ENCODE measurements at places on chromosomes 11 and 22.

GRCh38 chr11:12381875-12382274 is 4.5 kb downstream of the PARVA start:
- no peak for DNase-seq

DNA sequence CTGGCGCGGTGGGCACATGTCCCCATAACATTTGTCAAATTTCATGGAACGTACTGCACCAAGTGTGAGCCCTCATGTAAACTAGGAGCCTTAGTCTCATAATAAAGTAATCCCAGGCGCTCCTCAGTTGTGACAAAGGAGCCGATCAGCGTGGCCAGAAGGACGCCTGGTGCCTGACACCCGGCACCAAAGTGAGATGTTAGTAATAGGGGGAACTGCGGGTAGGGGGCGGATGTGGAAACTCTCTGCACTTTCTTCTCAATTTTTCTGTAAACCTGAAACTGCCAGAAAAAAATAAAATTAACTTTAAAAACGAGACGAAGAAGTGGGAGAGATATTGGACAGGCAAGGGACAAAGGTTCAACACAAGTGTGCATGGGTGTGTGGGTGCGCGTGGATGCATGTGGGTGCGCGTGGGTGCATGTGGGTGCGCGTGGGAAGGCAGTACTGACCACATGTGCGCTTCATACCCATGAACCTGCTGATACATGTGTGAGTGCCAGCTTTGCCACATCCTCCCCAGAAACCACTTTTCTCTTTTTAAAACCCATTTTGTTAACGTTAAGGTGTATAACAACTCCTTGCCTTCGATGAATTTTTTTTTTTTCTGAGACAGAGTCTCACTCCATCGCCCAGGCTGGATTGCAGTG is 55.4 kb upstream of the LINC01488 start:
- DNase-seq = no peak

DNA sequence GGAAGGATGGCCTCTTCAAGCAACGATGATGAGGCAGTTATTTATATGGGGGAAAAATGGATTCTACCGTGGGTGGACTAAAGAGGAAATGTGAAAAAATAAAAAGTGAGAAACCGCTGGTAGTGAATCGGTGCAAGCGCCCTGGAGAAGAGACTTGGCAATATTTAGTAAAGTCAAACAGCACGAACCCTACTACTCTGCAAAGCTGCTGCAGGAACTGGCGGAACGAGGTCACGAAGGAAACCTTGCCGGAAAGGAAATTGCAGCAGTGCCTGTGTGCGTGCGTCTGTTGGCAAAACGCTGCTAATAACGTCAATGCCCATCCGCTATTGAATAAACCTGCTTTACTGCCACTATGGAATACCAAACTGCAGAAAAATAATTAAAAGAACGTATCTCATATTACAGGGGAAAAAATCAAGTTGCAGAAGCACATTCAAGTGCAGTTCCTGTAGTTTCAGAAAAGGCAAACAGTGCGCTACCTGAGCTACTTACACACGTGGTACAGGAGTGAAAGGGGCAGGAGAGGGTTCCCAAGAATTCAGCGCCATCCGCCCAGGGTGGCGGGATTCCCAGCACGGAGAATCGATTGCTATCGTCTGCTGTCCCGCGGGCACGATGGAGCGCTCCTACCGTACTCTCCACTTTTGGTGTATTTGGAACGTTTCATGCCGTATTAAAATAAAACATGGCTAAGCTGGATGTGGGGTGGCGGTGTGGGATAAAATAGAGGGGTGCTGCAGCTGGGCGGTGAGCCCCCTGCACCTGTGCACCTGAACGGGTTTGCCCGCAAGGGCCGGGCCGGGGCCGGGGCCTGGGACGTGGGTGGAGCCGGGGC is 585 bp upstream of the NADSYN1 start:
- peak; percentile 29 for DNase-seq

DNA sequence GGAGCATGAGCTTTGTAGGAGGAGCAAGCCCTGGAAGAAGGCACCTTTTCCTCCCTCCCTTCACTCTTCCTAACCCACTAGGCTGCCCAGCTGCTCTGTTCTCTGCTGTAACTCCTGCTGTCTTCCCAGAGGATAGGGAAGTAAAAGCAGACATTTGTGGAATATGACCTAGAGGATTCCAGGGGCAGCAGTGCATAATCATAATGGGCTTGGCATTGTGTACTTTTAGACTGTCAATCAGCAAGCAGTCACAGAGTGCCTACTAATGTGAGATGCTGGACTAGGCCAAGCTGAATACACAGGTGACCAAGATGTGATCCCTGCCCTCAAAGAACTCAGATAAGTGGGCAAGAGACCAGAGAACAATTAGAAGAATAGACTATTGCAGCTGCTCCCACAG is 133.0 kb downstream of the NAV2 start:
- no peak for DNase-seq

- no peak for DNase-seq
Measured at GRCh38 chr11:123111465-123111864, 49.5 kb upstream of the HSPA8 start.

DNA sequence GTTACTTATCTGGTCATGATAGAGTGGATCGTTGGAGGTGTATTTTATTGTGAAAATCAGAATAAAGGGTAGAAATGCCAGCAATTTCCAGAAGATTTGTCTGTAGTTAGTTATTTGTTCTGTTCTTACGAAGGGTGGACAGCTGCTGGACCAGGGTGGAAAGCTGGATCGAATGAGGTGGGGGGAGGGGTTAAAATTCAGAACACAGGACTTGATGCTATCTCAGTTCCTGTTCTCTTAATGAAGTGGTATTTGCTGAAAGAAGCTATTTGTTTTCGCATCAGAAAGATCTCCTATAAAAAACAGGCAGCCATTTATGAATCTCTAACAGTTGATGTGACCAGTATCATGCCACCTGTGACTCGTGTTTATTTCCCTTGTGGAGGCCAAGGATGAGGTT is 556.2 kb downstream of the OPCML start:
- no peak for DNase-seq

DNA sequence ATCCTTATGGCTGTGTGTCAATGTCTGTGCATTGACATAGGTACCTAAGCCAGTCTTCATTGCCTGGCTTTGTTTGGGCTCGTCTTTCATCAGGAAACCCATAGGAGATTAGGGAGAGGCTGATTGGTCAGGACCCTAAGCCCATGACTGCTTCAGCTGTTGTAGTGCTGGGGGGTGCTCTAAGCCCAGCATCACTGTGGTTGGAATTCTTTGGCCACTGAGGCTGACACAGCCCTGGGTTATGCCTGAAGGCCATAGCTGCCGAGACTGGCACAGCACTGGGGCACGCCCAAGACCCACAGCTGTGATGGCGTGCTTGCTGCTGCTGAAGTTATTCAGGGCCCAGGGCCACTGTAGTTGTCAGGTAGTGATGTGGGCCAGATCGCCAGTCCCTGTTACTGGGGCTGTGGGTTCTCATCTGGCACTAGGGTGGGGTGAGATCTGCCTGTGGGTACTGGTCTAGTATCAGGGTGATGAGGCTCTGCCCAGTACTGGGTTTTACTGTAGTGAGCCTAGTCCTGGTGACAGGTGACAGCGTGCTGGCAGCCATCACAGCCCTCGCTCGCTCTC is 4.9 kb downstream of the USP18 start:
- no peak for DNase-seq

DNA sequence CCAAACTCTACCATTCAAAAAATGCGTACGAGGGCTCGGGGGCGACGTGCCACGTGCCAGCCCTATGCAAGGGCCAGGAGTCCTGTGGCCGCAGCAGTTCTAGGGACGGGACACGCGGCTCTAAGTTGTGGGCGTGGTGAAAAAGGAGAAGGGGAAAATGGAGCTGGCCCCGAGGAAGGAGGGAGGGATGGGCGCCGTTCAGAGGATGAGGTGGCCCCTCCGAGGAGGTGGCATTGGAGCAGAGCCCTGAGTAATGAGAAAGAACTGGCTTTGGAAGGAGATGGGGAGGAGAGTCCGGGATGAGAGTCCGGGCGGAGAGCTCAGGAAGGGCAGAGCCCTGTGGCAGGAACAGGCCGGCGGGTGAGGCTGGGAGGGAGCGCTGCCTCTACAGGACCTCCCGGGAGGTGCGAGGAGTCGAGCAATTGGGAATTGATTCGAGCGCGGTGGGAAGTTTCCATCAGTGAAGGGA is 21.0 kb downstream of the OTUB1 start:
- no peak for DNase-seq

DNA sequence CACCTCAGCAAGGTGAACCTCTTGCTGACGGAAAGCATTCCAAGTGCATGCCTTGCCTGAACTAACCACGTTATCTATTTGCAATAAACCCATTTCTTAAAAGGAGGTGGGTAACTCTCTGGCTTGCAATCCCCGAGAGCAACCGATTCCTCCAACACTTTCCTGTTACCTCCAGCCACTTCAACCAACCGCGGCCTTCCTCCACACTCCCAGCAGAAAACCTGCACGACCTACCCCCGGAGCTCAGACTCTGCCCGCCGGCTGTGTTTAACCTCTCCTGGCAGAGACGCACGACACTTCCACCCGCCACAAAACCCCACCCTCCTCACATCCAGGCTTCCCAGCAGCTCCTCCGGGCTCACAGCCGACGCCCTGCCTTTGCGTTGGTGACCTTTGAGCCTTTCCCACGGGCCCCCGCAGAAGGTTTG is 708 bp downstream of the SCO2 start:
- DNase-seq = no peak

- no peak for DNase-seq
Measured at GRCh38 chr11:111766834-111767142, 599 bp upstream of the PPP2R1B start.

DNA sequence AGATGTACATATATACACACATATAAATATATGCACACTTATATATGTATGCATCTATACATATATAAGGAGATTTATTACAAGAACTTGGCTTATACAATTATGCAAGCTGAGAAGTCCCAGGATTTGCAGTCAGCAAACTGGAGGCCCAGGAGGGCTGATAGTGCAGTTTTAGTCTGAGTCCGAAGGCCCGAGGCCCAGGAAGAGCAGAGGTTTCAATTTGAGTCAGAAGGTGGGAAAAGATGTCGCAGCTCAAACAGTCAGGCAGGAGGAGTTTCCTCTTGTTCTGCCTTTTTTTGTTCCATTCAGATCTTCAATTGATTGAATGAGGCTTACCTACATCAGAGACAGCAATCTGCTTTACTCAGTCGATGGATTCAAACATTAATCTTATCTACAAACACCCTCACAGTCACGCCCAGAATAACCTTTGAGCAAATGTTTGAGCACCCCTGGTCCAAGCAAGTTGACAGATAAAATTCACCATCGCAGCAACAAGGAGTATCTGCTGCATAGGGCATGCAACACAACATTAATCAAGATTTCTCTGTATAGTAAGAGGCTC is 4.0 kb upstream of the SGSM1 start:
- no peak for DNase-seq

DNA sequence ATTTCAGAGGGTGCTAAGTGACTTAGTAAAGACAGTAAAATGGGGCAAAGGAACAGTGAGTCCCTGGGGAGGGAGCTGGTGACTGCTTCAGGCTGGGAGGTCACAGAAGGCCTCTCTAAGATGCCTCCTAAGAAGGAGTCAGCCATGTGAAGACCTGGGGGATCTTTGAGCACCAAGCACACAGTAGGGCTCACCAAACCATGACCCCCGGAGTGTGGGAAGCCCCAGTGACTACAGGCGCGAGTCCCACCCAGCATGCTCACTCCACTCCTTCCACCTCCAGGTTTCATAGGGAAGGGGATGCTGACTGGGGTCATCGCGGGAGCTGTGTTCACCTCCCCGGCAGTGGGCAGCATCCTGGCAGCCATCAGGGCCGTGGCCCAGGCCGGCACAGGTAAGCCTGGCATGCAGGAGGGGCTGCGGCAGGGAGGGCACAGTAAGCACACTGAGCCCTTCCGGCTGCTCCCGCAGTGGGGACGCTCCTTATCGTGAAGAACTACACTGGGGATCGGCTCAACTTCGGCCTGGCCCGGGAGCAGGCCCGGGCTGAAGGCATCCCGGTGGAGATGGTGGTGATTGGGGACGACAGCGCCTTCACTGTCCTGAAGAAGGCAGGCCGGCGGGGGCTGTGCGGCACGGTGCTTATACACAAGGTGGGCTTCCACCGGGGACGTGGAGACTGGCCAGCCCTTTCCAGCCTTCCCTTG is 5.9 kb downstream of the TKFC start:
- DNase-seq = no peak

GRCh38 chr11:10379022-10379421 is 74.1 kb downstream of the ADM start:
- DNase-seq = no peak

DNA sequence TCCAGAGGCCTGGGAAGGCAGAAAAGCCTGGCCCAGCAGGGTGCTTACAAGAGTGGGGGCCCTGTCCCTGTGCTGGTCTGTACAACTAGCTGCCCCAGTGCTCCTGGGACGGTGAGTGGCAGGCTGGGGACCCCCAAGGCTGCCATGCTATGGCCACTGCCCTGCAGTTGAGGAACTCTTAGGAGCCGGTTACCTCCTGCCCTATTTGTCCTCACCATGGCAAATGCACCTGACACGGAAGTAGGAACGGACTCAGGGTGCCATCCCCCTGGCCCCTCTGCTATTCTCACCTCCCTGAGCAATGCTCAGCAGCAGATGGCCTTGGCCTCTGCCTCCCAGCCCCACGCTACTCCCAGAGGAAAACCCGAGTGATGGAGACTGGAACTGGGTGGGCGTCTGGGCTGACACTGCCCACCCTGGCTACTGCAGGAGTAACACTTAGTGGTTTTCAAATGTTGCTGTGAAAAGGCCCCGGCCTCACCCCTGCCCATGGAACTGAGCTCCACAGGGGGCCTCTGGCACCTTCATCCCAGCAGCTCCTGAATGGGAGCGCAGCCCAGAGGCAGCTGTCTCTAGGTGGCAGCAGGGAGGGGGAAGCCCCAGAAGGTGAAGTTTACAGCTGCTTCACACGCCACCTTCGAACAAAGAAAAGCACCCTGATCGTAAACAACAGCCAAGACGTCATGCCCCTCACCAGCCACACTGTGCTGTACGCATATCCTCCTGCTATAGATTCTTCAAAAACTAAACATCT is 105.3 kb downstream of the CTTN start:
- no peak for DNase-seq

GRCh38 chr11:65529475-65530156 is 4.7 kb downstream of the SCYL1 start:
- DNase-seq = no peak

- no peak for DNase-seq
Measured at GRCh38 chr11:64787526-64788320, 9.4 kb upstream of the SF1 start.

- peak; percentile 12 for DNase-seq
Measured at GRCh38 chr11:120303004-120303637, 22.0 kb upstream of the TLCD5 start.

DNA sequence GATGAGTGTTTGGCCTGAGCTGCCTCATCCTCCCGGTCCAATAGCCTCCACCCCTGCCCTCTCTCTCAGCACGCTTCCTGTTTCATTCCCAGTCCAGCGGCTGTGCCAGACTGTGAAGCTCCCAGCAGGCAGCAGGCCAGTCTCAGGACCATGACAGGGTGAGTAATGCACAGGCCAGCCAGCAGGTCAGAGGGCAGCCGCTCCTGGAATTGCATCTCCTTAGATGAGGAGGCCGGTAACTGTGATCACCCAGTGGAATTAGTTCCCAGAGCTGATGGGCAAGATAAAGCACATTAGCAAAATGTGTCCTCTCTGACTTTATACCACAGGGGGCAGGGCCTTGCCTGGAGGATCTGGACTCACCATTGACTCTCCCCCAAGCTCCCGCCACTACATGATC is 251.2 kb downstream of the ETS1 start:
- DNase-seq = no peak
